ENCODE measurements at places on chromosomes 3 and 15.

DNA sequence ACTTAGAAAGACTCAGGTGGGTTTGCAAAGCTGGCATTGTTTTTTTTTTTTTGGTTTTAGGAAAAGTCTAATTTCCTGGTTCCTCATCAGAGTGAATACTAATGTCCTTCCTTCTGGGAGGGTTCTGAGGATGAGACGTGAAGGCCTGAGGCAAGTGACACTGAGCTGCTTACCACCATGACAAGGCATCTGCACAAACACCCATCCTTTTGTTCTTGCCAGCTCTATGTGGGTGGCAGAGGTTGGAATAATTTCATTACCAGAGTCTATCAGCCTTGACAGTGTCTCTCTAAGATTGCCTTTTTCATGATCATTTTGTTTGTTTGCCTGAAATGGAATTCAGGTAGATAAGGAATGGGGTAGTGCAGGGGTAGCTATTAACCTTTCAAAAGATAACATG, 17.1 kb downstream of the RTP4 start:
- DNase-seq, result no peak

DNA sequence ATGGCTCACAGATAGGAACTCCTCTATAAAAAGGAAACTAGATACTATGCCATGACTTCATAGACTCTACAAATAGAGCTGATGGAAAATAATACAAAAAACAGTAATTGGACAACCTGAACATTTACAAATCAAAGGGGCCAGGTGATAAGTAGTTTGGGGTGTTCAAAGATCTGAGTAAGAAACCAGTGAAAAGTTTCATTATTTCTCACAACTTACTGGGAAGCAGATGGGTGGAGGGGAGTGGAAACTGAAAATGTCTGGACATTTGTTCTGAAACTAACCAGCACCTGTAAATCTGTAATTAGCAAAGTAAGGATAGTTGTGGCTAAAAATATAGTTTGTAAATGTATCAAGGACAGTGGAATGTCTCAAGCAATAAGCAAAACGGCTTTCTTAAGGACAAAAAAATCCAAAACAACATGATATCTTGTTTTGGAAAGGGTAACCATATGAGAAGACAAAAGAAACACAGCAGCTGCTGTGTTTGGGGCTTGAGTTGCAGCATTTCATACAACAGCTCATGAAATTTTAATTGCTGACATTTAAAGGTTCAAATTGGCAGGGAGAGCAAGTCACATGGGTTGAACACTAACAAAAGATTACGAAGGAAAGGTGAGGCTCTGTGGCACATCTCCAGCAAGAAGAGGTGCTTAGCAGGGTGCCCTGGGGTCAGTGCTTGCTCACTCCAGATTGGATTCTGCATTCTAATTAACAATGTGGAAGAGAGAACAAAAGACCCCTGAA, 26.8 kb upstream of the THBS1 start:
- no peak for DNase-seq

GRCh38 chr3:194852831-194853508, 167.3 kb downstream of the FAM43A start:
- DNase-seq, result no peak

GRCh38 chr15:70829371-70830166, 24.4 kb downstream of the LARP6 start:
- DNase-seq, result no peak

- DNase-seq, result no peak
These were observed 102.1 kb downstream of the DUT start for GRCh38 chr15:48433226-48433886.

DNA sequence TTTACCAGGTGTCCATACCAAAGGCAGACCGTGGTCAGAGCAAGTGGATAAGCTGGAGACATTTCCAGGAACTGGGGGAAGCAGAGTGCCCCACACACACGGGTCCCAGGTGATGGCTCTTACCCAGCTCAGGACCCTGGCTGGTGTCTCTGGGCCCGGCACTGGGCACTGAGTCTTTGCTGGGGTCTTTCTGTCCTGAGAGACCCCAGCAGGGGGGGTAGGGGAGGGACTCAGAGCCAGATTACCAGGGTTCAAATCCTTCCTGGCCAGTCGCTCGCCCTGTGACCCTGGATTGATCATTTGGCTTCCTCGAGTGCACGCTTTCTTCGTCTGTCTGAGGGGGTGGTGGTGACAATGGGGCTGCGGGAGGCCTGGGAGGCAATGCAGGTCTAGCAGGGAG, 95.7 kb downstream of the PLXNA1 start:
- DNase-seq, result no peak

Measured in mesenchymal stem cell (in vitro differentiated cells and primary cell).